Fibroblast of the conjunctiva (primary cell): ENCODE measurements at places on chromosomes 3 and 15.

DNA sequence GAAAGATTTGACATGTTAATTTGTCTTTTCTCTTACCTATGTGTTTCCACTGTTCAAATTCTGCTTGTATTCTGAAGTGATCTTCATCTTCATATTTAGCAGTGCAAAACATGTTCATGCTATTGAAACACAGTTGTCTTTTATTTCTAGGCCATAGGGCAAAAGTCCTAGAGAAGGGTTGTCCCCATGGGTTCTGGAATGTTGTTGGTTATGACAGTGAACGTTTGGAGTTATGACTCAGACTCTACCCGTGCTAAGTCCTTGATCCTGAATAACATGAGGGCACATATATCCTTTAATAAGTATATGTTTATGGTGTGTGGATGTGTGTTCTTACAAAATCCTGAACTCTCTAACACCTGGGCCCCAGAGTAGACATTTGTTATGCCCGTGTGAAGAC is 23.0 kb upstream of the ARPP21 start:
- DNase-seq, result no peak

DNA sequence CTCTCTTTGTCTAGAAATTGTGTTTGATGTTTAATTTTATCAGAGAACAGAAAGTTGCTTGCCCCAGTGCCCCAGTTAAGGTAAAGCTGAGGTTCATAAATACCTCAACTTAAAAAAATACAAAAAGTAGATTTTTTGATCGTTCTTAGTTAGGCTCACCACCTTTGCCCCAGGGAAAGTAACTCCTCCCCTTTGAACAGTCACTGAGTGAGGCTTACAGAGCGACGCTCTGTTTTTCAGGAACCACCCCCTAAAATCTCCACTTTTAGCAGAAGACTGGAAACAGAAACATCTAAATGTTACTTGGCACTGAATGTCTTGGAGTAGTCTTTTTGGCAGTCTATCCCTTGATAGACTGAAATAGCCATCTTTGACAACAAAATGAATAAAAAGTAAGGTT is 24.9 kb downstream of the BLM start:
- no peak for DNase-seq

- DNase-seq, result no peak
These were observed 7.7 kb downstream of the IGDCC4 start for GRCh38 chr15:65414841-65415621.

GRCh38 chr3:115513416-115513800 is 109.9 kb upstream of the GAP43 start:
- DNase-seq, result no peak

GRCh38 chr15:76312540-76313174 is 1.4 kb upstream of the ETFA start:
- peak; percentile 33 for DNase-seq
